K562 (cell line): ENCODE measurements at places on chromosomes 7 and 10.

DNA sequence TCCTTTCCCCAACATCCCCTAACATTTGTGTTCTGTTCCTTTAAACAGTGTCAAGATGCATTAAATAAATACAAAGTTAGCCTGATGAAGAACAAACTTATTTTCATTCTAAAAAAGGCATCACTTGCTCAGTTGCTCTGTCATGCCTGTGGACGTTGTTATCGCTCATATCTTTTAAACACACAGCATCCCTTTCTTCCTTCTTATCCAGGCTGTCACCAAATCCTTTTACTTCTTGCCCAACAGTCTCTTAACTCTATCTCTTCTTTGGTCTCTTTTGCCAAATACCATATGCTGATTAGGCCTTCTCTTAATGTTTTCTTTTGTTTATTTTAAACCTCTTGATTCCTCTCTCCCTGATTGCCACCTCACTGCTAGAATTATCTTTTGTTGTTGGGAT is 43.9 kb downstream of the DKK1 start:
- DNase-seq, result no peak

- no peak for DNase-seq
These were observed 254.9 kb downstream of the KIAA1217 start for GRCh38 chr10:24463611-24464426.

GRCh38 chr10:9825491-9826018 is 1192.1 kb upstream of the CELF2 start:
- peak; percentile 88 for DNase-seq

- no peak for DNase-seq
These were observed 124.0 kb downstream of the WDR37 start for GRCh38 chr10:1180071-1180730.

DNA sequence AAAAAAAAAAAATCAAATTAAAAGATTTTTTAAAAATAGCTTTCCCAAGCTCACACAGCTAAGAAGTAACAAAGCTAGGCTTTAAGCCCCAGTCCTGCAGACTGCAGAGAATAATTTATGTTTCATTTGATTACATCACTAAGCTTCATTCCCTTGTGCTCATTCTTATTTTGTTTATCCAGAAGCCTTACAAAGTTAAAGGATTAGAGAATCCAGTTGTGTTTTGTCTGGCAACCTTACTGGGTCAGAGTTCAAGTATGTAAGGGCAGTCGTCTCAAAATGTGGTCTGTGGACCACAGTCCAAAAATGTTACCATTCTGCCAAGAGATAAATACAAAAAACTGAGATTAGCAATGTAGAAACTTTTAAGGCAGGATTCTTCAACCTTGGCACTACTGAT is 32.1 kb upstream of the EZH2 start:
- no peak for DNase-seq

DNA sequence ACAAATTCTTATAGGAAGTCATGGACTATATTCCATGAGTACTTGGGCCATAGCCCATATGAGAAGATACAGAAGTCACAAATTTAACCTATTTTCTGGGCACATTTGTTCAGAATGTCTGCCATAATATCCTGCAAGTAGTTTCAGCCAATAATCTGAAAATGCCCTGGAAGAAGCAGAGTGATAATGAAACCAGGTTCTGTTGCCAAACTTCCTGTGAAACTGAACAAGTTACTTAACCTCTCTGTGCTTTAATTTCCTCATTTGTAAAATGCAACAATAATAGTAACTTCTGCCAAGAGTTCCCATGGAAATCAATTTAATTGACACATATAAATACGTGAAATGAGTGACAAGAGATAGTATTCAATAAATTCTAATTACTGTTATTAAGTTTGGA is 88.8 kb downstream of the SEMA3C start:
- no peak for DNase-seq

GRCh38 chr10:71343392-71343773 is 24.3 kb downstream of the SLC29A3 start:
- no peak for DNase-seq

- no peak for DNase-seq
These were observed 810.7 kb downstream of the MAGI2 start for GRCh38 chr7:78642751-78643150.

DNA sequence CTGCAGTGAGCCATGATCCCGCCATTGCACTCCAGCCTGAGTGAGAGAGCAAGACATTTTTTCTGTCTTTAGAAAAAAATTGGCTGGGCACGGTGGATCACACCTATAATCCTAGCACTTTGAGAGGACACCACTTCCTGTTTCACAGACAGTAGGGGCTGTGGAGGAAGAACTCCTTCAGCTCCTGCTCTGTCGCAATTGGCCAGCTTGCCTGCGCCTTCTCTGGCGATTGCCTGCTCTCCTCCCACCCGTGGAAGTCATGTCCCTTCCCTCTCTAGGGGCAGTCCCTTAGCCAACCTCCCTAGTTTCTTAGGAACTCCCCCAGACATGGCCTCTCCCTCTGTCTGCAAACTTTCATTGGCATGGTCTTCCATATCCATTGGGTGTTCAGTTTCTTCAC is 8.7 kb downstream of the PDSS1 start:
- no peak for DNase-seq

DNA sequence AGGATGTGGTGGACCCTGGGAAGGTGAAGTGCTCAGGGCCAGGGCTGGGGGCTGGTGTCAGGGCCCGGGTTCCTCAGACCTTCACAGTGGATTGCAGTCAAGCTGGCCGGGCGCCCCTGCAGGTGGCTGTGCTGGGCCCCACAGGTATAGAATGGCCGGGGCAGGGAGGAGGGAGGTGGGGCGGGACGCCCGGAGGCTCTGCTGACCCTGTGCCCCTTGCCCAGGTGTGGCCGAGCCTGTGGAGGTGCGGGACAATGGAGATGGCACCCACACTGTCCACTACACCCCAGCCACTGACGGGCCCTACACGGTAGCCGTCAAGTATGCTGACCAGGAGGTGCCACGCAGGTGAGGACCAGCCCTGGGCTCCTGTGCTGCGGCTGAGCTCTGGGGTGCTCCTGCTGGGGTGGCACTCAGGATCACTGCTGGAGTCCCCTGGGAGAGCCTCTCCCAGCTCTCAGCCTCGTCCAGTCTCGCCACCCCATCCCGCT is 14.9 kb upstream of the ATP6V1F start:
- no peak for DNase-seq

DNA sequence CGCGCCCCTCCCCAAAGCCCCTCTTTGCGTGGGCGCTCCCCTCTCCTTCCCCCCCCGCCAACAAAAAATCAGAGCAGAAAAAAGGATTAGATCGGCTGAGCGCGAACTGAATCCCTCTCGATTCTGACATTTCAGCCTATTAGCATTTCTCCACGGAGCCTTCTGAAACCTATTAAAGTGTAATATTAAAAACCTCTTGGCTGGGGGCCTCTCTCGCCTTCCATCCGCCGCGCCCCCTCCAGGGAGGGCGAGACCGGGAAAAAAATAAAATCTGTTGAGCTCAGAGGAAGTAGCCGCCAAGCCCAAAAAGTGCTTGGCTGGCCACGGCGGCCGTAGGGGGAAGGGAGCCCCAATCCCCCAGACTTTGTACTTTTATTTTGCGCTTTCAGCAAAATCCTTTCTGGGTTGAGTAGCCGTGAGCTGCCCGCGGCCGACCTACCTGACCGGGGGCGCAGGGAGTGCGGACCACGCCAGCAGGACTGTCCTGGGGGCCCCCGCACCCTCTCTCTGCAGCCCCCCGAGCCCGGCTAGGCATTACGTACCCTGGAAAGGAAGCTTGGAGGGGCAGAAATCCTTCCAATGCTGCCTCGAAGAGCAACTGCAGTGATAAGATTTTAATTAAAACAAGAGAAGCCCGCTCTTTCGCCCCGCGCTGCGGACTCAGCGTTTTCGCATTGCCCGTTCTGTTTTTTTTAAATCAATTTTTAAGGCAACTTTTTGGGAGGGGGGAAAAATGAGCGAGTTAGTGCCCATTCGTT is 1.3 kb upstream of the TNRC18 start:
- DNase-seq, result peak; percentile 13

DNA sequence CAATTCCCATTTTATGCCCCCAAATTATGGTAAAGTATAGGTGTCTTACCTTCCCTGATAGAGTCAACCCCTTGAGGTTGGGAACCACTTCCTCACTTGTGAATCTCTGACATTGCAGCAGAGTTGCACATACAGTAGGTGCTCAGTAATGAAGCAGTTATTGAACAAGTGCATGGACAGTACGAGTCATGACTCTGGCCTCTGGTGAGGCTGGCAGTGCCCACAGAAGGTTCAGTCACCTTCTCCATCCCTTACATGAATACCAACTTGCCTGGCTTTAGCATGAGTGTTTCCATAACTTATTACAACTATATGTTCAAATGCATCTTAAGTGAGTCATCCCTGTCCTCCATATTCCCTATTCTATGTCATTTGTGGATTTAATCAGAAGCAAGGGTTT is 340.0 kb downstream of the ELMO1 start:
- no peak for DNase-seq

GRCh38 chr7:92831716-92832533 is 4.4 kb downstream of the CDK6 start:
- DNase-seq, result no peak
